ENCODE measurements at places on chromosomes 1 and 21. TPM values are rescaled to one million over a fixed set of nuclear protein-coding genes. Genes with fewer than 3 reads are reported as not detected.

The GABRD gene
- total RNA-seq, result 2.8 TPM

The TAGLN2 gene
- total RNA-seq, result 60.1 TPM

The CFH gene
- not detected for total RNA-seq

The PBXIP1 gene
- total RNA-seq, result 29.6 TPM

The BCAN gene
- total RNA-seq, result 5.5 TPM

The DENND1B gene
- total RNA-seq, result 6.1 TPM

The COL11A1 gene
- total RNA-seq, result 19.2 TPM
